ENCODE measurements at places on chromosomes 1 and 21. TPM values are rescaled to one million over a fixed set of nuclear protein-coding genes. Genes with fewer than 3 reads are reported as not detected.

- H3K27ac ChIP-seq, result peak overlapping the region; percentile 79
- H3K27me3 ChIP-seq, result no peaks in the 10 kb centered on the region
- no peaks in the 10 kb centered on the region for H3K4me1 ChIP-seq
- H3K36me3 ChIP-seq, result no peaks in the 10 kb centered on the region
These were observed 7.6 kb upstream of the HSPG2 start for GRCh38 chr1:21944733-21945073.

DNA sequence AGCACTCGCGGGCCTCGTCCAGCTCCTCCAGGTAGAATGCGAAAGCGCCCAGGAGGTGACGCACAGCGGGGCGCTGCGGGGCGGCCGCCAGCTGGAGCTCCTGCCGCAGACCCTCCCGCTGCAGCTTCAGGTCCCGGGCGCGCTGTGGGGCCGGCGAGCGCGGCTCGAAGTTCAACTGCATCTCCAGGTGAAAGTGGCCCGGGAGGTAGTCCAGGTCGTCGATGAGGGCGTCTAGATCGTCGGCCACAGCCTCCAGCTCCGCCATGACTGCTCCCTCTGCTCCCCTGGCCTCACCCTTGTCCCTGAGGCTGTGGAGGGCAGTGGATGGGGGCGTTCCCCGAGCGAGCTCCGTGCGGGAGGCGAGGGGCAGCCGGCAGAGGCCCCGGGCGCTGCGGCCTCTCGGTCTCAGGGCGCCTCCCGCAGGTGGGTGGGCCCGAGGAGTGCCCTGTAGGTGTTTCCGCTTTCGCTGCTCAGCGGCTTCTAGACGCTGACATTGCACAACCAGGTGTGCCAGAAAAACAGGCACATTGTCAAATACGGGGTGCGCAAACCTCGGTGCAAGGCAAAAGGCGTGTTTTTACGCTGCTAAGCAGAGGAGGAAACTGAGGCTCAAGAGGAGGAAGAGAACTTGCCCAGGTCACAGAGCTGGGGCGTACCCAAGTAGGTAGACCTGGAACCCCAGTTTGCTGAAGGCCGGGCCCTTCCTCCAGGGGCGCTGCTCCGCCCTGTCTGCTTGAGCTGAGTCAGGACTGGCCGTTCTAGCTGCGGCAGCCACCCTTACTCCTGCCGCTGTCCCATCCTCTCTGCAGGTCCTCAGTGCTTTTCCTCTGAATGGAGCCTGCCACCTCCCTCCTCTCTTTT lies at the start of gene TTC22:
Gene TTC22, minus strand, starts transcription at position 425 of the 861 bp plus-strand sequence. Its CDS starts 160 bp downstream, at position 265.
- H3K27me3 ChIP-seq, result peaks cover 23% of the 10 kb centered on the region
- peak within 1 kb of the TSS; percentile 74 for H3K27ac ChIP-seq
- H3K36me3 ChIP-seq, result no peaks in the 10 kb centered on the region
- peaks cover 39% of the 10 kb centered on the region for H3K4me1 ChIP-seq
- no peak for DNase-seq

- no peaks in the 10 kb centered on the region for H3K36me3 ChIP-seq
- DNase-seq, result no peak
- H3K4me3 ChIP-seq, result no peak overlapping the region
- H3K4me1 ChIP-seq, result no peaks in the 10 kb centered on the region
- no peak overlapping the region for H3K27ac ChIP-seq
These were observed 89.5 kb upstream of the RAB4A start for GRCh38 chr1:229181419-229181818.

GRCh38 chr1:197116156-197116555 lies 30.3 kb downstream of the ASPM start:
- no peaks in the 10 kb centered on the region for H3K4me1 ChIP-seq
- H3K36me3 ChIP-seq, result no peaks in the 10 kb centered on the region
- no peak overlapping the region for H3K4me3 ChIP-seq
- H3K27ac ChIP-seq, result no peak overlapping the region

DNA sequence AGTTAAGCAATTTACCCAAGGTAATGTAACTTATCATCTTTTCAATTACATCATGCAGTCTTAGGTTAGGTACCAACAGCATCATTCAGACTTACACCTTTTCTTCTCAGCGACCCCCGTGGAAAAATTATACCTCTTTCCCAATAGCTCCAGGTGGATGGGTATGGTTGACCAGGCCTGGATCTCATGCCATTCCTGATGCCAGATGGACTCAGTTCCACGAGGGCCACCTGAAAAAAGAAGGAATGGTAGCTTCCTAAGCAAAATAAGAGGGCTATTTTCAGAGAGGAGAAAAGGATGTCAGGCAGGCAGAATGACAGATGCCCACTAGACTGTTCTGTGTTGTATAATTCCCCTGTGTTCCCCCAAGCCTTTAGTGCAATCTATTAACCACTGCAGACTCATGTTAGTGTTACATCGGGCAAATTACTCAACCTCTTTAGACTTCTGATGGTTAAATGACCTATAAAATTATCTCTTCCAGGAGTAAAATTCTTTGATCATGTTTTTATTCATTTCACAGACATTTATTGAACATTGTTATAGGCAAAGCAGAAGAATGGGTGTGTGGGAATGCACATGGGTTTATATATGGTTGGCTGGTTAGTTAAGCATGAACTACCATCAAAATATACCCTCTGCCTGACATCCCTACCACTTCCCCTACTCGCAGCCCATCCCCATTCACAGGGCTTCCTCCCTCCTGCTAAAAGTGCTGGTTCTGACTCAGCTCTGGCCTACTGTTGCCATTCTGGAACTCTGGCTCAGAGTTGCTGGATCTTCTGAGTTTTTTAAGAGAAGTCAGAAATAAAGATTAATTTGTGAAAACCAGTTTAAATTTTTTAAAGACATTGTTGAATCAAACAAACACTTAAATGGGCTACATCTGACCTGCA lies 10.6 kb upstream of the MYSM1 start:
- H3K27ac ChIP-seq, result no peak overlapping the region
- no peaks in the 10 kb centered on the region for H3K27me3 ChIP-seq
- DNase-seq, result no peak
- no peaks in the 10 kb centered on the region for H3K36me3 ChIP-seq

DNA sequence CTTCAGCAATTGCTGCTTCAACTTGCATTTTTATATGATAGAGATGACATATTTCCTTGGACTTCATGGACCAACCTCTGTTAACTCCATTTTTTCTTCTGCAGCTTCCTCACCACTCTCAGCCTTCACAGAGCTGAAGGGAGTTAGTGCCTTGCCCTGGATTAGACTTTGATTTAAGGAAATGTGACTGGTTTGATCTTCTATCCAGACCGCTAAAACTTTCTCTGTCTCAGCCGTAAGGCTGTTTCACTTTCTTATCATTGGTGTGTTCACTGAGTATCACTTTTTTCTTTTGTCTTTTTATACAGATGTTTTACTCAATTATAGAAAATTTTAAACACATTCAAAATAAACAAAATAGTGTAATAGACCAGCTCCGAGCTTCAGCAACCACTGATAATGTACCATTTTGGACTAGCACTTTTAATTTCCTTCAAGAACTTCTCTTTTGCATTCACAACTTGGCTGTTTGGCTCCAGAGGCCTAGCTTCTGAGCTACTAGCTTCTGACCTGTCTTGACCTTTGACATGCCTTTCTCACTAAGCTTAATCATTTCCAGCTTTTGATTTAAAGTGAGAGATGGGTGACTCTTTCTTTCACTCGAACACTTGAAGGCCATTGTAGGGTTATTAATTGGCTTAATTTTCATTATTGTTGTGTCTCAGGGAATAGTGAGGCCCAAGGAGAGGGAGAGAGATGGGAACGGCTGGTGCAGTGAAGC lies 9.3 kb downstream of the NEK7 start:
- no peak for DNase-seq
- no peaks in the 10 kb centered on the region for H3K36me3 ChIP-seq
- no peaks in the 10 kb centered on the region for H3K27me3 ChIP-seq
- H3K27ac ChIP-seq, result peak overlapping the region; percentile 41
- H3K4me1 ChIP-seq, result peaks cover 12% of the 10 kb centered on the region
- no peak overlapping the region for H3K4me3 ChIP-seq

The OR10Z1 gene
- polyA plus RNA-seq, result not detected

The DLGAP3 gene
- polyA plus RNA-seq, result 0.10 TPM

The F13B gene
- not detected for polyA plus RNA-seq

The IQGAP3 gene
- polyA plus RNA-seq, result 0.22 TPM
